ENCODE measurements at places on chromosomes 7 and 10.

DNA sequence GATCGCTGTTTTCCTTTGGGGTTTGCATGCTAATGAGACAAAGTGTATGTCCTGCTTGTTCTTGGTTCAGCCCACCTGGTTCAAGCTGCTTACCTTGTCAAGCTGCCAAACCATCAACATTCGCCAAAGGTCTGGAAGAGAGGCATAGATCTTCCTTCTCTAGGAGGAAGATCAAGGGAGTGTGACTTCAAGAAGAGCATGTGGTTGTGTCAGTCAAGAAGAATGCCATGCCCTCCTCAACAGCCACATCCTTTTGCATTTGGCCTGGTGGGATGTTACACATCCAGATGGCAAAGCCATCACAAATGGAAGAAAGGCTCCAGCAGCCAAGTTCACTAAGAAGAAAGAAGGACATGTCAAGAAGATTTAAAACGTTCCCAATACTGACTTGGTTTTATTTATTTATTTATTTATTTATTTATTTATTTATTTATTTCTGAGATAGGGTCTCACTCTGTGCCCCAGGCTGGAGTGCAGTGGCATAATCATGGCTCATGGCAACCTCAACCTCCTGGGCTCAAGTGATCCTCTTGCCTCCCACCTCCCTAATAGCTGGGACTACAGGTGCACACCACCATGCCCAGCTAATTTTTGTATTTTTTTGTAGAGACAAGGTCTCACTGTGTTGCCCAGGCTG lies 5.1 kb upstream of the PIP4K2A start:
- no peak for DNase-seq

DNA sequence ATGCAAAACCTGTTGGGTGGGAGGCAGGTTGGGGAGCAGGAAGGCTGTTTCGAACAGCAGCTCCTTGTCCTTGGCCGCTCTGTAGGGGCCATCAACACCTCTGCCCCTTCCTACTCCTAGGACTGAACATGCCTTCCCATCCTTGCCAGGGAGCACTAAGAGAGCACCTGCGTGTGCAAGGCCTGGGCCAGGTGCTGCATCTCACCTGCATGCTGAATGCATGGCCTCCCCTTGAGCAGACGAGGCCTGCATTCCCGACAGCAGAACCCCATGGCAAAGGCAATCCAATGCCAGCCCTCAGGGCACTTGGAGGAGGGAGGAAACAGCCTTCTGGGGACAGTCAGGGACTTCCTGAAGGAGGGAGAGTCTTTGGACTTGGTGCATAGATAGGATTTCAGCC lies 11.0 kb downstream of the VSIR start:
- no peak for DNase-seq

GRCh38 chr7:99559175-99559915 lies 903 bp downstream of the ZNF655 start:
- DNase-seq, result peak; percentile 39

- DNase-seq, result peak; percentile 23
Observed at GRCh38 chr7:69962186-69963065, 364.2 kb downstream of the AUTS2 start.

- DNase-seq, result peak; percentile 28
Observed at GRCh38 chr10:33772370-33773252, 438.1 kb upstream of the NRP1 start.

- DNase-seq, result no peak
Observed at GRCh38 chr7:149750122-149750845, 23.1 kb downstream of the ZNF467 start.

- DNase-seq, result no peak
Observed at GRCh38 chr7:28474640-28475039, 62.3 kb downstream of the CREB5 start.

GRCh38 chr10:122182308-122182707 lies 88.8 kb upstream of the BTBD16 start:
- no peak for DNase-seq

- DNase-seq, result no peak
Observed at GRCh38 chr10:131908151-131908550, 7.3 kb downstream of the PPP2R2D start.

- DNase-seq, result no peak
Observed at GRCh38 chr7:100371561-100372171, 1.6 kb upstream of the PILRA start.

DNA sequence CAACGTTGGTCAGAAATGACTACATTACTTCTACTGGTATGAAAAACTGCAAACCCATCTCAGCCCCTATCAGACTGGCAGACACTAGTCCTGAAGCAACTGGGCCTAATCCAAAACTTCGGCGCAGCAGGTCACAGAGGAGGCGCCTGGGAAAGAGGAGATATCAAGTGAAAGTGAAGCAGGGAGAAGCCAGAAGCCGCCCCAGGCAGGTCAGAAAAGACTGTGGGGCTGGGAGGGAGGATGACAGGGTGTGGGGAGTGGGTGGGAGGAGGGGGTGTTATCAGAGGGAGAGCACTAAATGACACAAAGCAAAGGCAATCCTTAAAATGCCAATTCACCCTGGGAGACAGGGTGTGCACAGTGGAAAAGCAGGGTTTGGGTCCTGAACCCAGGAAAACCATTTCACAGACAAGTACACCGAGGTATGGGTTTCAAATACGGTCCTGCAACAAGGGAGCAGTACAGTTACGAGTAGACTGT lies 731 bp downstream of the CHCHD3 start:
- peak; percentile 9 for DNase-seq

GRCh38 chr7:110677405-110677804 lies 413.5 kb upstream of the LRRN3 start:
- no peak for DNase-seq

GRCh38 chr10:123463698-123464097 lies 202.5 kb upstream of the GPR26 start:
- no peak for DNase-seq

- no peak for DNase-seq
Observed at GRCh38 chr10:89873055-89873454, 171.7 kb downstream of the KIF20B start.

DNA sequence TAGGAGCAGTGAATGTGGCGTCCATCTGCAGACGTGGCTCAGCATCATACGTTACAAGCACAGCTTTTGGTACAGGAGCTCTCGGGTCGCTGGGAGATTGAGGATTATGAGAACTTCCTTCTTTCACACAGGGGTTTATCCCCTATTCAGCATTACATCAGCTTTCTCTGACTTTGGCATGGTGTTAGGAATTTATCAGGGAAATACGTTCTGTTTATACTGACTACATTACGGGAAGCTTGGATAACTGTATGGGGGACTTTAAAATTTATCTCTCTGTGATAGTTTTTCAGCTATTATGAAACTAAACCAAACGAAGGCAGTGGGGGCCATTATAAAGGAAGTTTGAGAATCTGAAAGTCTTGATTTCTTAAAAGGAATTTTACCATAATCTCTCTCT lies 110.1 kb upstream of the INSYN2A start:
- no peak for DNase-seq

- DNase-seq, result no peak
Observed at GRCh38 chr7:101854084-101854865, 36.8 kb downstream of the CUX1 start.

DNA sequence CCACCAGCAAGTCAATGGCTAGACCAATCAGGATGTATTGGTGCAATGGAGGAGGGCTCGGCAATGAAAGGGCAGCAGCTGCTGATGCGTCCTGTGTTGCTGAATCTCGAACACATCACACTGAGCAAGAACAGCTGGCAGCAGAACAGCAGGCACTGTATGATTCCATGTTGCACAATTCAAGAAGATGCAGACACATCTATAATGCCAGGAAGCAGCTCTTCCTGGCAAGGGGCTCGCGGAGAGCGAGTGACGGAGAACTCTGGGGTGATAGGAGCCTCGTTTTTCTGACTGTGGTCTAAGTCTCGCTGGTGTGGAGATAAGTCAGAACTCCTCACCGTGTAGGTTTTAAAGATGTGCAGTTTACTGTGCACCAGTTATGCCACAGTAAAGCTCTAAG lies 24.8 kb upstream of the PFKP start:
- no peak for DNase-seq

DNA sequence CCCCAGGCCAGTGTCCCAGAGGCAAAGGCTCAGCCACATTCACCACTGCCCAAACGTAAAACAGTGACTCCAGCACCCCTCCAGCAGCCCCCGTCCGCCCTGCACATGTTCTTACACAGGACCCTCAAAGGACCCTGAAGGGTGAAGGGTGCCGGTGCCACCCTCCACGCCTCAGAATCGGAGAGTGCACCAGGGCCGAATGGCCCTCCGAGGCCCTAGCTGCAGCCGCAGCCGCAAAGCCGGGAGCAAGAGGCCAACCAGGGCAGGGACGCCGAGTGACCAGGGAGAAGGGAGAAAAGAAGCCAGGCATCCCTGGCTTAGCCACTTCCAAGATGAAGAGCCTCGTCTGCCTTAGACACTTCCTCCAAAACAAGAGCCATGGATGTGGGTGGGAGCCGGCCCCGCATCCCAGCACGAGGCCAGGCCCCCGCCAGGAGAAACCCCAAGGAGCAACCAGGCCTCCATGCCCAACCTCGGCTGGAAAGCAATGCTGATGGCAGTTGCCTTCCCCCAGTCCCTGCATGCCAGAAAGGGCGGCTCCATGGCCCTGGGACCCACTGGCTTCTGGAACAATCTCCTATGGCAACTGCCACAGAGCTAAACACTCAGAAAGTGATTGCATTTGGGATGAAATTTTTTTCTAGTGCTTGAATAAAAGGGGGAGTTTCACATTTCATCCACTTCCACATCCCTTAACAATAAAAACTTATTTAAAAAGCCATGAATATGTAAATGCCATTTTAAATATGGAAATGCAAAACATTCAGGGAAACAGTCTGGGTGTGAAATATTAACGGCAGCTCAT lies 92.3 kb downstream of the MAD1L1 start:
- no peak for DNase-seq

DNA sequence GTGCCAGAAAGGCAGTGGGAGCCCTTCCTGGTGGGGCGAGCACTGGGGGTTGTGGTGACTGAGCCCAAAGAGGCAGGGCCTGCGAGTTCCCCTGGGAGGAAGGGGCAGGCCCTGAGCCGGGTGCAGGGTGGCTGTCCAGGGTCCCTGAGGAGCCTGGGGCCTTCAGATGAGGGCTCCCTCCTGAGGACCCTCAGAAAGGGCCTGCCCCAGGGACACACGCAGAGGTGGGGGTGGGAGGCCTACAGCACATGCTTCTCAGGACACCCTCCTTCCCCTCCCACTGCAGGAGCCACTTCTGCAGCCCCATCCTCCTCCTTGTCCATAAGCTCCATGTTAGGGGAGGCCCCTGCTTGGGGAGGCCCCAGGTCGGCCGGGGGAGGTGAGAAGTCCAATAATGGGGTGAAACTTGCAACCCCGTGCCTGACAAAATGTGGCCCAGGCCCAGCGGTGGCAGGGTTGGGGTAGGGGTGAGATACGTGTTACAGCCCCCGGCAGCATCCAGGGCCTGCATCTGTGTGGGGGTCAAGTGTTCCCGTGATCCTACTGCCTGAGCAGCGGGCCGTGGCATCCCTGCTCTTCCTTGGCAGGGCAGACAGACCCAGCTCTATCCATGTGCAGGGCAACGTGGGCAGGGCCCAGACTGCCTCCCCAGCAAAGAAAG lies 31.8 kb upstream of the RET start:
- no peak for DNase-seq

GRCh38 chr7:47181746-47182361 lies 400.1 kb downstream of the TNS3 start:
- no peak for DNase-seq

- DNase-seq, result peak; percentile 42
Observed at GRCh38 chr7:121027761-121028669, 39.5 kb downstream of the CPED1 start.

- DNase-seq, result no peak
Observed at GRCh38 chr7:38191791-38192190, 13.7 kb downstream of the STARD3NL start.

Data from fibroblast of mammary gland (primary cell).